GM12878 (cell line): ENCODE measurements at places on chromosomes 13 and 19.

GRCh38 chr19:720345-721160 is 11.8 kb downstream of the PALM start:
- no peak for DNase-seq

GRCh38 chr19:6677883-6678689 is 8.1 kb upstream of the TNFSF14 start:
- no peak for DNase-seq

DNA sequence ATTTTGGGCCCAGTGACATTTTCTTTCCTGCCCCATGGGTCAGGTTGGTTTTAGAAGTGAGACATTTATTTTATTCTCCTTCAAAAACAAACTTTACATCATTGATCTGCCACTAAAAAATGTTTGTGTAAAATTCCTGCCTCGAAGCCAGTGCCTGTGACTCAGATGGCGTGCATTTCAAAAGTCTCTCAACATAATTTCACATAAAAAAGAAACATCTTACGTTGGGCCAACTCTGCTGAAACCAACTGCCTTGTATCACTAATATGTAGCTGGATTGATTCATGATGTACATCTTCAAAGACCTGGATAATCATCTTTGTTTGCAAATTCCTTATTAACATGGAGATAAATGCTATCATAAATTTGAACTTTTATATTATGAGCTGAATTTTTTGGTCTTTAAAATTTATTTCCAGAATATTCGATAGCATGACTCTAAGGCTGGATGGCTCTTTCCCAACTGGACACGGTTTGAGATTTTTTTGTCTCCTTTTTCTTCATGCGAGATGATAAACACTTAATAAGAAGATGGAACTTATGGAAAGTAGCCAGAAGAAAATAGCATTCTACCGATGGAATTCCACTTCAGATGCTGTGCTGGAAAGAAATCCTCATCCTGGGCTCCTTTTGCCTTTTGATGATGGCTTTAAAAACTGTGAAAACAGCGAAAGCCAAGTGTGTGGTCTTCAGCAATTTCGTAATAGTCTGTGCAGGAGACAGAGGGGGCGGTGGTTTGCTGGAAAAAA is 420.5 kb downstream of the FGF9 start:
- DNase-seq, result no peak

- DNase-seq, result no peak
Observed at GRCh38 chr13:50393628-50394027, 378.4 kb downstream of the KCNRG start.

GRCh38 chr13:71864094-71864985 is 2.7 kb downstream of the DACH1 start:
- no peak for DNase-seq

- no peak for DNase-seq
Observed at GRCh38 chr19:3276341-3276799, 51.9 kb downstream of the CELF5 start.

- DNase-seq, result no peak
Observed at GRCh38 chr19:2469102-2469914, 6.6 kb upstream of the GADD45B start.

GRCh38 chr13:31437975-31438374 is 238.2 kb downstream of the B3GLCT start:
- peak; percentile 13 for DNase-seq

DNA sequence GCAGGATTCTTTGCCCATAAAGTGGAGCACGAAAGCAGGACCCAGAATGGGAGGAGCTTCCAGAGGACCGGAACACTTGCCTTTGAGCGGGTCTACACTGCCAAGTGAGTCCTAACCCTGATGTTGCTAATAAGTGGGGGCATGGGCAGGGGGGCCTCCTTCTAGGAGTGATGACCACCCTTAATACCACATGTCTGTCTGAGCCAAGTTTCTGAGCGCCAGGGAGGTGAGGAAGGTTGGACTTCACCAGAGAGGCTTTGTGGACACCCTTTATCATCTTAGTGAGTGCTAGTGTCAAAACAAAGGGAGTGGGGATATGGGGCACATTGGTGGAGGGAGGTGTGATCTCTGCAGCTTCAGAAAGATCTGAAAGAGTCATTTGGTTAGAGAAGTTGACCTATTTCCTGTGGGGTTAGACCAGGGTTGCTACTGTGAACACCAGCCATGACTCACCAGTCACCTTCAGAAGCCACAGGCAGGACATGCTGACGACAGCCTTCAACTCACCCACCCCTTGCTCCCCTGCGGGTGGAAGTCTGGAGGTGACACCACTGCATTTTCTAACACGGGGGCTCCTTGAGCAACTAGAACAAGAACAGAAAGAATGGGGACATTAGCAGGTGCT is 8.8 kb downstream of the ALOX5AP start:
- peak; percentile 95 for DNase-seq
